ENCODE measurements at places on chromosomes 7 and 10.

- peak; percentile 75 for DNase-seq
Observed at GRCh38 chr10:4902571-4903011, 60.6 kb upstream of the AKR1C1 start.

DNA sequence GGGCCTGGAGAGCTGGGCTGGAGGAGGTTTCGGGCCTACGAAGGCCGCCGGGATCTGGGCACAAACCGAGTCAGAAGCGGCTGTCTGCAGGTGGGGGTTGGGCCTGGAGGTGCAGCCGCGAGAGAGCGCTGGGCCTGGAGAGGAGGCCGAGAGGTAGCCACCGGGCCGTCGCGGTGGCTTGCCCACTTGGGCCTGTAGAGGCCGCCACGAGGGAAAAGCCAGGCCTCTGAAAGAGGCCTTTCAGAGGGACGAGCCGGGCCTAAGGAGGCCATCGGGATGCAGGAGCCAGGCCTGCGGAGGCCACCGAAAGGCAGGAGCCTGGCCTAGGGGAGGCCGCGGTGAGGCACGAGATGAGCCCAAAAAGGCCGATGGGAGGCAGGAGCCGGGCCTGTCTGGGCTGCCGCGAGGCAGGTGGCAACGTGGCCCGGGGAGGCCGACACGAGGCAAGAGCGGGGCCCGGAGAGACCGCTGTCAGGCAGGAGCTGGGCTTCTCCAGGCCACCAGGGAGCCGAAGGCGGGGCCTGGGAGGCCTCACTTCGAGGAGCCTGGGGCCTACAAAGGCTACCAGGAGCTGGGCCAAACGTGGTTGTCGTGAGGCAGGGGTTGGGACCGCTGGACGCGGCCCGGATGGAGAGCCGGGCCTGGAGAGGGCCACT lies 25.6 kb downstream of the MDH2 start:
- DNase-seq = no peak

DNA sequence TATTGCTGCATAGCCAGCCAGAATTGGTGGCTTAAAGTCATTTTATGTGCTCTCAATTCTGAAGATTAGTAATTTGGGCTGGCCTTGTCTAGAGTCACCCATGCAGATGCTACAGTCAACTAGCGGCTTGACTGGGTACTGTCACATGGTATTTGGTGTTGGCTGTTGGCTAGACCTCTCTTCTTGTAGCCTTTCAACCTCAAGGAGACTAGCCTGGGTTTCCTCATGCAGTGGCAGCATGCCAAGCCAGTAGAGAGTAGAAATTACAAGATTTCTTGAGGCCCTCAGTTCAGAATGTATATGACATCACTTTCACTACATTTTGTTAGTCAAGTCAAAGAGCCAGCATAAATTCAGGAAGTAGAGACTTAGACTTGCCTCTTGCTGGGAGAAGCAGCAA lies 3.7 kb upstream of the ZNF800 start:
- DNase-seq = peak; percentile 18

DNA sequence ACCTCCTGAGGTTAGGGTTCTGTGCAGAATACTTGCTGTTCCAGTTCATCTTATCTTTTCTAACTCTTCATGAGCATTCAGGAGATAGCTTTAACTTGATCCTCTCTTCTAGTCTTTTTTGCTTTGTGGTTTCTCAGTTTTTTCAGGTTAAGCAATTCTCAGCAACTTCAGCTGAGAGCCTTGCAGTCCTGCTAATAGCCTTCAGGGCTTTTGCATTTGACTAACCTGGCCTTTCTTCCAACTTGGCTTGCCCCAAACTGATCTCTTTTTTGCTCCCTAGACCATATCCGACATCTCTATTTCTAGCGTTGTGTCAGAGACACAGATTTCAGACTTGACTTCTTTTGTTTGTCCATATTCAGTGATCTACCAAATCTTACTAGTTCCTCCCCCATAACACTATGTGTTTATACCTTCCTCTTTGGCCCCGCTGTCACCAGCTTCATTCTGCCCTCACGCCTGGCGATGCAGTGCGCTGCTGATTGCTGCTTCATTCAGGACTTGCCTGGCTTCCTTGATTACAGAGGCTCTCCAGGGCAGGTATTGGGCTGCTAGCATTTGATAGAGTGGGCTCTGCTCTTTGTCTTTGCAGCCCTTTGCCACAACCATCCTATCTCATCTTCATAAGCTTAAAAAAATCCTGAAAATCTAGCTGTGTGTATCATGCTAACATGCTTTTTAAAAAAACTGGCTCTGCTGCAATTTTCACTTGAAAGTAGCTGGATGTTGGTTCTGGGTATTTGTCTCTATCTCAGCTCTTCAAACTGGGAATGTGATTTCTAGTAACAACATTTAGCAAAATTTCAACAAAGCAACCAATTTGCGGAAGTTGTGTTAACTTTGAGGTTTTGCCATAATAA lies 9.6 kb downstream of the CUL1 start:
- no peak for DNase-seq

GRCh38 chr7:121994625-121995410 lies 121.9 kb downstream of the PTPRZ1 start:
- peak; percentile 86 for DNase-seq

Data from MCF 10A (cell line).